ENCODE measurements at places on chromosomes 7 and 10.
A peak's percentile ranks its signal among the peaks of the same experiment; 100 is the strongest.

DNA sequence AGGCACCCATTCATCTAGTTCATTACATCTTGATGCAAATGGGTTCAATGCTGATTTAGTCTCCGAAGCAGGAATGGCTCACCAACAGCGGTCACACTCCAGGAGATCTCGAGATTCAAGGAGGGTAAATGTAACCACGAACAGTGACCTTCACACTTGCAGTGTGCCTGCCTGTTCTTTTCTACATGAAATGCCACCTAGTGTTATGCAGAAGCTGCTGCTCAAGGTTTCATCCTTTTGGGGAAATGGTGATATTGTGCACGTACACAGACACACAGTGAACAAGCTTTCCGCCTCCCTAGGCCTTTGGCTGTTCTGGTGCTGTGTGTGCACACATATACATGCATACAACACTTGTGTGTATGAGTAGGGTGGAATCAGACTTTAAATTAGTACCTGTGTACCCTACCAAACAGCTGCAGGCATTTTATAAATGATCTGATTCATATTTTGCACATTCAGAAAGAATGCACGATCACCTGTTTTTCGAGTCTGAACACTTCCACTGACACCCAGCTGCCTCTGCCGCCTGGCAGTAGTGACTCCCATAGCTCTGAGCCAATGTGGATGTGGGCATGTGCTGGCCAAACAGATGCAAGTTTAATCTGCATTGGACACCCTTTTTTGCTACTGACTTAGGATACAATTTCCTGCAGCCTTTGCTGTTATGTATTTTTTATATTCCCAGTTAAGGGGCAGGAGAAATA lies 100.5 kb downstream of the TACC2 start:
- H3K27me3 ChIP-seq: no peaks in the 10 kb centered on the region
- no peak for DNase-seq
- H3K36me3 ChIP-seq: no peaks in the 10 kb centered on the region
- H3K27ac ChIP-seq: peak overlapping the region; percentile 72
- peaks cover 21% of the 10 kb centered on the region for H3K4me1 ChIP-seq

DNA sequence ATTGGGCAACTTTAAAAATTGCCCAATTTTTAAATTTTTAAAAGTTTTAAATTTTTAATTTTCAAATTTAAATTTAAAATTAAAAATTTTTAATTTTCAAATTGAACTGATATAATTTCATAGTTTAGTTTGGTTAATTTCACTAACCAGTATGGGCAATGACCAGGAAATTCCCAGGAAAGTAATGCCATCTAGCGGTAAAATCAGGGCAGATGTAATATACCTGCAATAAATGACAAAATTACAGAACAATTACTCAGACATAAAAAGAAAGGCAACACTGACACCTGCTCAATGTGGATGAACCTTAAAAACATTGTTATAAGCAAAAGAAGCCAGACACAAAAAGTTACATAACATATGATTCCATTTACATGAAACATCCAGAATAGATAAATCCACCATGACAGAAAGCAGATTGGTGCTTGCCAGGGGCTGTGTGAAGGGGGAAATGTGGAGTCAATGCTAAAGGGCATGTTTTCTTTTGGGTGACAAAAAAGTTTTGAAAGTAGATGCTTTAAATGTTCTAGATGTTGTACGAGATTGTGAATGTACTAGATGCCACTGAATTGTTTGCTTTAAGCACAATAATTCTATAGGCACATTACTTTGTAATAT lies 28.6 kb upstream of the SLC16A12 start:
- DNase-seq: no peak
- H3K27ac ChIP-seq: no peak overlapping the region
- H3K4me3 ChIP-seq: no peak overlapping the region

DNA sequence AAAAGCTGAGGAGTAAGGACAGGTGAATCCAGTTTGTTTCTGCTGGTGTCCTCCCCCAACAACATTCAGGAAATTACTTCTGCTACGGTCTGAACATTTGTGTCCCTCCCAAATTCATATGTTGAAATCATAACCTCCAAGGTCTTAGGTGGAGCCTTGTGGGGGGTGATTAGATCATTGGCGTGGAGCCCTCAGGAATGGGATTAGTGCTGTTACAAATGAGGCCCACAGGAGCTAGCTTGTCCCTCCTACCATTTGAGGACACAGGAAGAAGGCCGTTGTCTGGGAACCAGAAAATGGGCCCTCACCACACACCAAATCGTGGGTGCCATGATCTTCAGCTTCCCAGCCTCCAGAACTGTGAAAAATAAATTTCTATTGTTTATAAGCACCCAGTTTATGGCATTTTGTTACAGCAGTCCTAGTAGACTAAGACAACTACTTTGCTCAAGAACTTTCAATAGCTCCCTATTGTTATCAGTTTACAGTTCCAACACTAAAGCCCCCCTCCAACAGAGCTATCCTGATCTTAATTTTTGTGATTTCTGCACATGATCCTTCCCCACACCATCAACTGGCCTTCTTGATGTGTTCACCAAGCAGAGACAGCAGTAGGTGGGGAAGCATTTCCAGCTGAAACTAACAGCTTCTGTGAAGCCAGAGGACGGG lies 2.1 kb upstream of the LRMDA start:
- DNase-seq: no peak
- peak overlapping the region; percentile 77 for H3K4me3 ChIP-seq
- H3K27me3 ChIP-seq: peaks cover 41% of the 10 kb centered on the region
- H3K4me1 ChIP-seq: peaks cover 32% of the 10 kb centered on the region
- H3K36me3 ChIP-seq: no peaks in the 10 kb centered on the region

GRCh38 chr7:69577221-69577620 lies 21.1 kb upstream of the AUTS2 start:
- no peaks in the 10 kb centered on the region for H3K36me3 ChIP-seq
- no peak for DNase-seq
- H3K27ac ChIP-seq: no peak overlapping the region
- H3K4me1 ChIP-seq: no peaks in the 10 kb centered on the region
- peaks cover 3% of the 10 kb centered on the region for H3K27me3 ChIP-seq

DNA sequence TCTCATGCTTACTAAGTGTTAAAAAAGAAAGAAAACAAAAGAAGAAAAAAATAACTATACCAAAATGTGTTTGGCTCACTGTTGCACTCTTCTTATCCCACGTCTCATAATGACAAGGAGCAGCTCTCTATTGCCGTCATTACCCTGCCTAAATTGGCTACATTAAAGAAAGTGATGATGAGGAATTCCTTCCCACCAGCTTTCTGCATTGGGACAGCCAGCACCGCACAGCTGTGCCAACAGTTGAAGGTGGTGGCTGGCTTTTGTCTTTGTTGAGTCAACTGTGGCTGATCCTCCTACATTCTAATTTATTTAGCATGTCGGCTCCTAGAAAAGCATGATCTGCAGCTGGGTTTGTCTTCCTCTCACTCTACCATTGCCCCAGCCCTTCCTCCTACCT lies 751.8 kb downstream of the KCNMA1 start:
- H3K4me3 ChIP-seq: no peak overlapping the region
- DNase-seq: no peak
- H3K27ac ChIP-seq: no peak overlapping the region
- no peaks in the 10 kb centered on the region for H3K36me3 ChIP-seq
